ENCODE measurements at places on chromosomes 1 and 21. TPM values are rescaled to one million over a fixed set of nuclear protein-coding genes. Genes with fewer than 3 reads are reported as not detected.

GRCh38 chr1:10612436-10613160 is 137.8 kb downstream of the PEX14 start:
- no peak for DNase-seq

- DNase-seq: no peak
Observed at GRCh38 chr1:151816548-151817352, 11.5 kb upstream of the LINGO4 start.

The SMYD3 gene
- 21.3 TPM for total RNA-seq

The GALNT2 gene
- total RNA-seq: 62.4 TPM

- DNase-seq: no peak
Observed at GRCh38 chr1:242128951-242129502, 130.1 kb upstream of the MAP1LC3C start.

- DNase-seq: no peak
Observed at GRCh38 chr1:85085417-85085816, 37.1 kb upstream of the MCOLN3 start.

The ANXA9 gene
- not detected for total RNA-seq

DNA sequence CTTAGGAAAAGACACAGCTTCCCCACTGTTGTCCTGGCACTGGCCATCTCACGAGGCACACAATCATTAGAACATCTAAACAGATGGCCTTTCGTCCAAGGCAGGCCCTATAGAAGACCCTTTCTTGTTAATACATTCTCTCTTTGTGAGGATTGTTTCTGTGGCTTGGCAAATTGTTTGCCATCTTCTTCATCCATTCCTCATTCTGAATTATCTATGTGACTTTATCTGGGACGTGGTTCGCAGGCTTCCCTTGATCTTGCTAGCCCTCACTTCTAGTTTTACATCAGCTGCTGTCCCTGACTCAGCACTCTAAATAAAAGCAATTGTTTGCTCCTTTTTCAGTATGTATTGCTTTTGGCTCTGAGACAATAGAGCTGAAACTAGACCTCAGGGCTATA is 101.1 kb upstream of the ZC3H11B start:
- DNase-seq: no peak

GRCh38 chr1:3456964-3457909 is 2.8 kb downstream of the ARHGEF16 start:
- no peak for DNase-seq

- no peak for DNase-seq
Observed at GRCh38 chr1:91787919-91788318, 98.0 kb downstream of the TGFBR3 start.

The OR10X1 gene
- not detected for total RNA-seq

GRCh38 chr1:67194209-67194863 is 28.1 kb downstream of the IL23R start:
- DNase-seq: no peak

GRCh38 chr1:234357831-234358230 is 15.4 kb upstream of the COA6 start:
- DNase-seq: no peak

GRCh38 chr1:20137055-20137454 is 2.1 kb upstream of the PLA2G2F start:
- DNase-seq: no peak

The DEGS1 gene
- total RNA-seq: 10.1 TPM

The ZBED6 gene
- total RNA-seq: 23.3 TPM

DNA sequence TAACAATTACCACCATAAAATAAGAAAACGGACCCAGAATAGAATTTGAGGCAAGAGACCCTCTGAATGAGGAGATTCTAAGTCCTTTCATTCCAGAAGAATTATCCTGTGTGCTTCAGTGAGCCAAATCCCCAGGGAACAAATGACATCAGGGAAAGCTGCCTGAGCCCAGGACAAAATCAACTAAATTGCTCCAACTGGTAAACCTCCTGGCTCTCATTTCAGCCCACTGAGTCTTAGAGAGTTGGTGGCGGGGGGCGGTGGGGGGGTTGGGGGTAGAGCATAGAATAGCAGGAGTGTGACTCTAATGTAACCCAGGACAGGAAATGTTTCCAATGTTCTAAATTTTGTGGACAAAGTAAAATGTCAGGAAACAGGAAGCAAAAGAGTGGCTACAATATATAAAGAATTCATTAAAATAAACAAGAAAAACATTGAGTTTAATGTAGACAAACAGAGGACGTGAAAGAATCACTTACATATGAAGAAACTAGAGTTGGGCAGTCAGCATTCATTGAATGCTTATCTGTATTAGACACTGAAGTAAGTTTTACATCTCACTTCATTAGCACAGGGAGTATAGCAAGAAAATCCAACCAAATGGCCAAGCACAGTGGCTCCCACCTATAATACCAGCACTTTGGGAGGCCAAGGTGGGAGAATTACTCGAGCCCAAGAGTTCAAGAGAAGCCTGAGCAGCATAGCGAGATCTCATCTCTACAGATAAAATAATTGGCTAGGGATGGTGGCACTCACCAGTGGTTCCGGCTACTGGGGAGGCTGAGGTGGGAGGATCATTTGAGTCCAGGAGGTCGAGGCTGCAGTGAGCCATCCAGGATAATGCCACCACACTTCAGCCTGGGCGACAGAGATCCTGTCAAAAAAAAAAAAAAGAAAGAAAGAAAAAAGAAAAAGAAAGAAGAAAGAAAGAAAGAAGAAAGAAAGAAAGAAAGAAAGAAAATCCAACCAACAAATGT is 75.1 kb downstream of the DHRS3 start:
- DNase-seq: no peak

- peak; percentile 11 for DNase-seq
Observed at GRCh38 chr1:67889953-67890567, 56.8 kb upstream of the GNG12 start.

The RAB7B gene
- total RNA-seq: not detected

GRCh38 chr21:46320331-46320801 is 3.3 kb downstream of the C21orf58 start:
- no peak for DNase-seq

DNA sequence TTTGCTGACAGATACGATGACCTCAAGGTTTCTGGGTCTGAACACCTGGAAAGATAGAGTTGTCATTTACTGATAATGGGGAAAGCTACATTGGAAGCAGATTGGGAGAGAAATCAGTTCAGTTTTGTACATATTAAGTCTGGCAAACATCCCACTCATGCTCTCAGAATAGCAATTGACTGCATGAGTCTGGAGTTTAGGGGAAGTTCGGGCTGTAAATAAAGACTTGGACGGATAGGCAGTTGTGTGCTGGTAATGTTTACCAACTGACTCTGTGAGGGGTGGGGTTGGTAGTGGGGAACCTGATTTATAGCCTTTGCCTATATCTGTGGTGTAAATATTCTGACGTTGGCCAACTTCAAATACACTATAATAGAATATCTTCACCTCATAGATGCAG is 4.0 kb downstream of the H6PD start:
- no peak for DNase-seq

- DNase-seq: no peak
Observed at GRCh38 chr1:12149791-12150175, 17.0 kb upstream of the TNFRSF1B start.

The OLIG2 gene
- total RNA-seq: not detected

DNA sequence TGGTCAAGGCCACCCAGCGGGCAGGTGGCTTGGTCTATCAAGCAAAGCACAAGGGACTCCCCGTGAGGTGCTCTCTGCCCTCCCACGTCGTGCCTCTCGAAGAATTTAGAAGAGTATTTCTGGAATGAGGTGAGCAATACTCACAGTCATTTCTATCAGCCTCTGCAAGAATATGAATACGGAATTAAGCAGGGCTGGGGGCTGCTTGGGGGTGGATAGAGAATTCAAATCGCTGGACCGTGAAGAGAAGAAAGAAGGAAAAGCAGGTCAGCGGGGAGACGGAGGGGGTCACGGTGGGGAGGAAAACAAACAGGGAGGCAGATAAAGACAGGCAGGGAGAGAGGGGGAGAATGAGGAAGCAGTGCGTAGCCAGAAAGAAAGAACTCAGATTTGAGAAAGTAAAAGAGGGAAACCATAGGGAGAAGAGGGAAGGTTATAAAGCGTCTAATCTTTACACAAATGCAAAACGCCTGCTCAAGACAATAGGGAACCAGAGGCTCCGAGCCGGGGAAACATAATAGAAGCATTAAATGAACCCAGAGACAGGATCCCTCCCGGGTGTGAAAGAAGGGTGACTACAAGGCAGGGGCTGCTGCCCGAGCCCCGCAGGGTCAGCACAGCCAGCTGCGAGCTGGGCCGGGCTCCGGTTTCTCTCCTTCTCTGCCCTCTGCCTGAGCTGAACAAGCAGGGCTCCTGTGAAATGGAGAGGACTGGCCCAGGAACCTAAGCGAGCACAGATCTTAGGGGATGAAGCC is 2.1 kb upstream of the EDN2 start:
- DNase-seq: peak; percentile 48

Measured in activated naive CD4-positive, alpha-beta T cell treated with anti-CD3 and anti-CD28 coated beads for 36 hours (primary cell).